Stimulated activated CD4-positive, alpha-beta T cell treated with anti-CD3 and anti-CD28 coated beads, Interleukin-4, amount 100 ng/mL, for 48 hours (primary cell): ENCODE measurements at places on chromosomes 3 and 15.

- DNase-seq, result no peak
Observed at GRCh38 chr15:67468416-67468815, 52.5 kb upstream of the C15orf61 start.

DNA sequence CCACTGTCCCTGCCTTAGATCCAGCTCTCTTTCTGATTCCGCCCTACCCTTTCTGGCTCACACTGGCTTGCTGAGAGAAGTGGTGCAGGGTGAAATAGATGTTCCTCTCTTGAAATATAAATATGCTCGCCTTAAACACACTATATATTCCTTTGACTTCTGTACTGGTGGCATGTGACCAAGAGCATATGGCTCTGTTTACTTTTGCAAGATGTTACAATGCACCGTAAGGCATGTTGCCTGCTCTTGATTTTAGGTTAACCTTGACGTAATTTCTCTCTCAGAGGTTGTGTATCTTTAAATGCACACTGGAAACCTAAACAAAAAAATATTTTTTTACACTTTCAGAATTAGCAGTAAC is 749 bp downstream of the RSRC1 start:
- DNase-seq, result no peak

GRCh38 chr15:93025625-93025982 is 63.4 kb downstream of the RGMA start:
- DNase-seq, result no peak

DNA sequence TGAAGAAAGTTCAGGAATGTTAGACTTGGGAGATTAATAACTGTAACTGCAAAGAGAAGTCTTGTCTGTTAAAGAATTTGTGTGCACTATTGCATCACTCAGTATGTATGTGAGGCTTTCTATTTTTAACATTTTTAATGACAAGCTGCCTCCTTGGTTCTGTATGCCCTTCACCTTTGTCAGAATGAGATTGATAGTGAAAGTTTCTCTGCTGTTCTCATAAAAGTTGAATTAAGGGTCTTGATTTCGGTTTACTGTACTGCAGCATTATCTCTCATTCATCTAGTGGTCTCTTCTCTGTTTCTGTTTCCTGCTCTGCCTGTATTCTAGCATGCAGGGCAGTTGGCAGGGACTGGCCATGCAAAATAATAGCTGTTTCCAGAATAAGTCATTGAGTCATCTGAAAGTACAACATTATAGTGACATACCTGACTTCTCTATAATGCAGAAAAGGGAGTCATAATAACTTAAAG is 454.9 kb downstream of the IL5RA start:
- DNase-seq, result no peak

DNA sequence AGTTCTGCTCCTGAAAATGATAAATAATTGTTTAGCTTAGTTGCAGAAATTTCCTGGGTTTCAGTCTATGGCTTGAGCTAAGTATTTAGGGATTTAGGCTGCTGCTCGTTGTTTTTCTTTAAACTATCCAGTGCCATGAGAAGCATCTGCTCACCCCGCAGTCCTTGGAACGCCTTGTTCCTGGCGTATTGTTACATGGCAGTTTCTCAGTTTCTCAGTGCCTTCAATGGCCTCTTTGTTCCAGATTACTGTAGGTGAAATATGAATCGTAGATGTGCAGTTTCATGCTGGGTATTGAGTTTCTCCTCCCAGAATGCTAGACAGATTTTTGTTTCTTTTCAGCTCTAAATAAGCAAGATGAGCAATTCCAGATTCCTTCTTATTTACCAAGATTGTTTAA is 269.5 kb upstream of the GBE1 start:
- DNase-seq, result no peak

- DNase-seq, result no peak
Observed at GRCh38 chr3:127408684-127409420, 121.0 kb upstream of the PRR20G start.

GRCh38 chr3:10365791-10366190 is 44.9 kb upstream of the SEC13 start:
- DNase-seq, result no peak

DNA sequence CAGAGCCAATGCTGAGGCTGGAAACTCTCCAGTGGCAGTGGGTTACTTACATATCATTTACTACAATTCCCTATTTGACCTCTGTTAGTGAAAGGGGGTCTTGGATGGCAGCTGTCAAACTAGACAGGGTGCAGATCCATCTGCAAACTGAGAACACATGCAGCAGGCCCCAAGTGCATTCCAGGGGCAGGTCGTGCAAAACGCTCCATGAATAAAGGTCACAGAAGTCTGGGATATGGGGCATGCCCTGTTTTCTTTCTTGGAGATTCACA is 25.0 kb upstream of the RAD18 start:
- DNase-seq, result no peak
